Mononuclear cell (primary cell): ENCODE measurements at places on chromosomes 5 and 9. TPM values are rescaled to one million over a fixed set of nuclear protein-coding genes. Genes with fewer than 3 reads are reported as not detected.

RETREG1 gene
- total RNA-seq, result 14.7 TPM

CDH12 gene
- total RNA-seq, result under 0.01 TPM

ABO gene
- total RNA-seq, result 4.5 TPM

PKD2L2 gene
- not detected for total RNA-seq

LMNB1 gene
- 54.5 TPM for total RNA-seq

LCN9 gene
- total RNA-seq, result not detected

IFNK gene
- total RNA-seq, result not detected

BASP1 gene
- total RNA-seq, result 24.5 TPM

SLC24A2 gene
- 0.10 TPM for total RNA-seq

WNK2 gene
- 0.10 TPM for total RNA-seq

IL13 gene
- total RNA-seq, result 0.31 TPM

PCDHAC2 gene
- total RNA-seq, result not detected

UAP1L1 gene
- total RNA-seq, result 6.2 TPM

SPINK1 gene
- total RNA-seq, result 0.21 TPM

PTGES gene
- 8.7 TPM for total RNA-seq

PCDHA5 gene
- under 0.01 TPM for total RNA-seq

NR2F1-AS1 gene
- total RNA-seq, result not detected

ARHGEF28 gene
- total RNA-seq, result 0.63 TPM

FAM200C gene
- 0.10 TPM for total RNA-seq

THOC3 gene
- 39.0 TPM for total RNA-seq

WHRN gene
- total RNA-seq, result 4.7 TPM

MCC gene
- 1.0 TPM for total RNA-seq

TSSK1B gene
- total RNA-seq, result 0.10 TPM

NUTM2G gene
- not detected for total RNA-seq

CDX1 gene
- total RNA-seq, result not detected

SMIM32 gene
- not detected for total RNA-seq

ARL10 gene
- total RNA-seq, result 2.3 TPM

SLC4A9 gene
- total RNA-seq, result 0.10 TPM

SLC6A7 gene
- total RNA-seq, result 0.10 TPM

CCL27 gene
- 0.21 TPM for total RNA-seq

TLR4 gene
- total RNA-seq, result 59.9 TPM

TRIM14 gene
- 16.4 TPM for total RNA-seq

COL27A1 gene
- 0.21 TPM for total RNA-seq

PCDHB11 gene
- total RNA-seq, result not detected

ZBTB5 gene
- total RNA-seq, result 37.8 TPM

NDUFB6 gene
- 6.5 TPM for total RNA-seq

UCK1 gene
- 12.9 TPM for total RNA-seq

FRMPD1 gene
- not detected for total RNA-seq

SMARCA2 gene
- total RNA-seq, result 147 TPM

ANKRD34B gene
- total RNA-seq, result 0.10 TPM

RALGPS1 gene
- total RNA-seq, result 8.2 TPM

RNF180 gene
- not detected for total RNA-seq

AIF1L gene
- total RNA-seq, result 0.10 TPM

SPINK5 gene
- not detected for total RNA-seq

SEMA6A gene
- total RNA-seq, result 0.21 TPM

GFI1B gene
- total RNA-seq, result 13.6 TPM

PIGO gene
- total RNA-seq, result 8.7 TPM

SLC27A6 gene
- not detected for total RNA-seq

DDX4 gene
- not detected for total RNA-seq

PLAC8L1 gene
- total RNA-seq, result not detected

WWC1 gene
- total RNA-seq, result 0.10 TPM
